ENCODE measurements at places on chromosomes 4 and X. TPM values are rescaled to one million over a fixed set of nuclear protein-coding genes. Genes with fewer than 3 reads are reported as not detected.

The ADAMTS3 gene
- 0.94 TPM for total RNA-seq

The RTL9 gene
- total RNA-seq: 0.05 TPM

The NDUFB11 gene
- 79.8 TPM for total RNA-seq

The KLHL13 gene
- total RNA-seq: not detected

The ZNF157 gene
- 0.16 TPM for total RNA-seq

Data from osteocyte (in vitro differentiated cells).